Activated CD8-positive, alpha-beta T cell treated with anti-CD3 and anti-CD28 coated beads, Interleukin-2, amount 10 ng/mL, durations not matched to agents 7 days and 5 days (primary cell): ENCODE measurements at places on chromosomes 7 and 10.
A peak's percentile ranks its signal among the peaks of the same experiment; 100 is the strongest.

DNA sequence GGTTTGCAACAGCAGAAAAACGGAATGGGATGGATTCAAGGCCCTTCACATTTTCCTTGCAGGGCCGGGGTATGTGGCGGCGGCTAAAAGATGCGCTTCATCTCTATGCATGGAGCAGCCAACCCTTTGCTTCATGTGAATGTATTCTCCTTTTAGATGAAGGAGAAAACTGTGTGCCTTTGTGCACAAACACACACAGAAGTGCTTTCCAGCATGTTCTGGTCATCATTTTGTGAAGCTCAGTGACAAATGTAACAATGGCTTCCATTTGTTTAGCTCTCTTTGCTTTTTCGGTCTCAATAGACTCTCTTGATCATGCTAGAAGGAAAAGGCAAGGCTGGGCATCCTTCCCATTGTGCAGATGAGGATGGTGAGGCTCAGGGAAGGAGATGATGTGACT lies 161.7 kb upstream of the MKI67 start:
- no peak for DNase-seq

DNA sequence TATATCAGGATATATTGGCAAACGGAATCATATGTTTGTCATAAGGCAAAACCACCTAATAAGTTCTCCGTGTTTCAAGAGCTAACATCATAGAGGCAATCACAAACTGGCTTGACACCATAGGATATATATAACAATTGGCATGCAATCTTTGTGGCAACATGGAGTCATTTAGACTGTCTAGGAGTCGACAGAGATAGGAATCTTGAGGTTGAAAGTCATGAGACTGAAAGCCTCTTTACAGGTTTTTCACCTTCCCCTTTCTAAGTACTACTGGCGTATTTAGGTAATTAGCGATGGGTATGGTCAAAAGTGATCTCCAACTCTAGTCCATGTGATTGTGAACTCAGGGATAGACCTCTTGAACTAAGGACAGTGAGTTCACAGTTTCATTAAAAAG lies 63.7 kb downstream of the THSD7A start:
- no peak for DNase-seq

- DNase-seq = no peak
Measured at GRCh38 chr10:96495544-96495943, 18.2 kb downstream of the TLL2 start.

DNA sequence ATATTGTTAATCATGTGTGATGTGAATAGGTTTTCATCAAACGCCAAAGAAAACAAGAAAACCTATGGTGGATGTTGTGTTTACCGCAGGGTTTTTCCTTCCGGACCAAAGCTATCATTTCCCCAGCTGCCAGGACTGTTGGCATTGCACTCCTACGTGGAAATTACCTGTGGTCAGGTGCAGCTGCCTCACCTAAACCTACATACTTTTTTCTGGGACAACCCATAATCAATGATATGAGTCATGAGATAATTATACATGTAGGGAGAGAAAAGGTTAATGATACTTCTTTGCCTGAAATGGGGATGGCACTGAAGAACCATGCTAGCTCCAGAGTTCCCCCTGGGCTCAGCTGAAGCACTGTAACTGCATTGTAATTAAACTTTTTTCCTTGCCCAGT lies 223.6 kb upstream of the SEMA3E start:
- no peak for DNase-seq

- DNase-seq = no peak
Measured at GRCh38 chr7:139036901-139037300, 1.1 kb upstream of the ZC3HAV1L start.

DNA sequence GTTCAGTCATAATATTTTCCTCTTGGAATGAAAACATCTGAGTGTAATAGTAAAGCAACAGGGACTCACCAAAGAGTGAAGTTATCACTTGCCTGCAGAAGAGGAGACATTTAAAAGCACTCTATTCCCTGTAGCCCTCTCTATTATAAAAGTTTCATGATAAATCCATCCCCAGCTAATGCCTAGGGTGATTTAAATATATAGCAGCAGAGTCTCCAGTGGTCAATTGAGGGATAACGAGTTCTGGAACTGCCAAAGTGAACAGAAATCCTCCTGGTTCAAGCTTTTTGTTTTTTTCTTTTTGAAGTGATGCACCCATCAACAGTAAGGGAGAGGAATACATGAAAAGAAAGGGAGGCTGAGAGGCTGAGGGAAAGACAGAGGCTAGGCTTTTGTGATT lies 87.3 kb downstream of the EVX1 start:
- DNase-seq = no peak

DNA sequence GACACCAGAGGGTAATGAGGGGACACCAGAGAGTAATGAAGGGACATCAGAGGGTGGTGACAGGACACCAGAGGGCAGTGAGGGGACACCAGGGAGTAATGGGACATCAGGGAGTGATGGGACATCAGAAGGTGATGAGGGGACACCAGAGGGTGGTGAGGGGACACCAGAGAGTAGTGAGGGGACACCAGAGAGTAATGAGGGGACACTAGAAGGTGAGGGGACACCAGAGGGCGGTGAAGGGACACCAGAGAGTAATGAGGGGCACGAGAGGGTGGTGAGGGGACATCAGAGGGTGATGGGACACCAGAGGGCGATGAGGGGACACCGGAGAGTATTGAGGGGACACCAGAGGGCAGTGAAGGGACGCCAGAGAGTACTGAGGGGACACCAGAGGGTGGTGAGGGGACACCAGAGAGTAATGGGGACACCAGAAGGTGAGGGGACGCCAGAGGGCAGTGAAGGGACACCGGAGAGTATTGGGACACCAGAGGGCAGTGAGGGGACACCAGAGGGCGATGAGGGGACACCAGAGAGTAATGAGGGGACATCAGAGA lies 10.6 kb downstream of the NACAD start:
- no peak for DNase-seq

DNA sequence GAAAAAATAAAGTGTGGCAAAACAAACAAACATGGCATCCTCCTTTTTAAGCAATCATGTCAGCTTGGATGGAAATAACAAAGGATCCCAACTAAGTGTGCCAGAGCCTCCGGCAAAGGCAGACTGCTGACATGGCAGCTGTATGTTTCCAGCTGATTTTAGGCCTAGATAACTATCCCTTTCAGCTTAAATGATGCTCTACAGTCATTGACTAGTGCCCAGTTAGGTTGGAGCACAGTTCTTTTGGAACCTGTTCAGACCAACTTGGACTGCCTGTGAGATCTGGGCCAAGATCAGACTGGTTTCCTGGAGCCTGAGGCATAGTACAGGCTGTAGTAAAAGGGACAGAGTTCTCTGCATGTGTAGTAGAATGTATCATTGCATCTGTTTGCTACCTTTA lies 128.7 kb downstream of the DYNC1I1 start:
- DNase-seq = no peak

DNA sequence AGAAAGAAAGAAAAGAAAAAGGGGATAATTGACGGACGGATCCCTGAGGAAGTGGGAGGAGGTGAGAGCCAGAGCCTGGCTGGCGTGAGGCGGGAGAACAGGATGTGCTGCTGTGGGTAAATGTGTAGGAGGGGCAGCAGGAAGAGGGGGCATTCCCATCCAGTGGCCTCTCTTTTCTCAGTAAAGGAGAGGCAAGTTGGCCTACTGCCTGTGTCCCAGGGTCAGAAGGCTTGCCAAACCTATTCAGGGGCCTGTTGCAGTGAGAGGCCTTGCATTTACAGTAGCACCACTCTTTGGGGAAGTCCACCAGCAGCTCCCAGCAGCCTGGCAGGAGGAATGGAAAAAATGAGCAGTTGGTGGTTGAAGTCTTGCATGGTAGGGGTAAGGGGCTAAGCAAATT lies 26.6 kb upstream of the ASCC1 start:
- no peak for DNase-seq

DNA sequence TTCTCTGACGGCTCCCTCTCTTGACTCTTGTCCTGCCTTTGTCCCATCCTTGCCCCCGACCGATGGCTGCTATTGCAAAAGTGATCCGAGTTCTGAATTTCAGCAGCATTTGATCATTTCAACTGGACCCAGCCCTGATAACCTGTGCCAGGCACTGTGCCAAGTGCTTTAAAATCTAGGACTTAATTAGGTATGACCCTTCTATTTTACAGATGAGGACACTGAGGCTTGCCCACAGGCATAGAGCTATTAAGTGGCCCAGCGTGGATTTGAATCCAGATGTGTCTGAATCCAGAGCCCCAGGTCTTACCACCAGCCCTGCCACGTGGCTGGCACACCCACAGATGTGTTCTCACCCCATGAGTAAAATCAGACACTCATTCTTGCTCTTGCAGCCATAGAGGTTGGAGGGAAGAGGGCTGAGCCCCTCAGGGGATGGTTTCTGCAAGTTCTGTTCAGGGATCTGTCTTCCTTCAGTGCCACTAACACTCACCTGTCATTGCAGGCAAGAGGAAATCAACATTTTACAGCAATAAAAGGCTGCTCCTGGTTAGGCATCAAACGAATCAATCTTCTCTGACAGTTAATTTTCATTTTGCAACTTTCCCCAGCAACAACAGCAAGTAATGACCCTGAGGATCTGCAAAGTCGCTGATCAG lies 101.2 kb downstream of the GRID1 start:
- DNase-seq = peak; percentile 13

- no peak for DNase-seq
Measured at GRCh38 chr10:110268442-110268841, 36.3 kb downstream of the SMNDC1 start.

GRCh38 chr7:36303202-36304098 lies 86.2 kb upstream of the ANLN start:
- no peak for DNase-seq

GRCh38 chr10:33612551-33612950 lies 278.1 kb upstream of the NRP1 start:
- no peak for DNase-seq

- no peak for DNase-seq
Measured at GRCh38 chr10:129765664-129766550, 198.2 kb downstream of the EBF3 start.

DNA sequence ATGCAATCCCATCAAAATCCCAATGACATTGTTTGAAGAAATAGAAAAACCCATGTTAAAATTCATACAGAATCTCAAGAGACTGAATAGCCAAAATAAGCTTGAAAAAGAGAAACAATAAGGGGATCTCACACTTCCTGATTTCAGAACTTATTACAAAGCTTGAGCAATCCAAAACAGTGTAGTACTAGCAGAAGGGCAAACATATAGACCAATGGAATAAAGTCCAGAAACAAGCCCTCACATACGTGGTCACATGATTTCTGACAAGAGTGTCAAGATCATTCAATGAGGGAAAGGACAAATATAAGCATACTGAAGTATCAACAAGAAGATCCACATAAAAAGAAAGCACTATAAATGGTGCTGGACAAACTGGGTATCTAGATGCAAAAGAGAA lies 31.9 kb downstream of the MICU1 start:
- DNase-seq = no peak
